ENCODE measurements at places on chromosomes 1 and 21.

DNA sequence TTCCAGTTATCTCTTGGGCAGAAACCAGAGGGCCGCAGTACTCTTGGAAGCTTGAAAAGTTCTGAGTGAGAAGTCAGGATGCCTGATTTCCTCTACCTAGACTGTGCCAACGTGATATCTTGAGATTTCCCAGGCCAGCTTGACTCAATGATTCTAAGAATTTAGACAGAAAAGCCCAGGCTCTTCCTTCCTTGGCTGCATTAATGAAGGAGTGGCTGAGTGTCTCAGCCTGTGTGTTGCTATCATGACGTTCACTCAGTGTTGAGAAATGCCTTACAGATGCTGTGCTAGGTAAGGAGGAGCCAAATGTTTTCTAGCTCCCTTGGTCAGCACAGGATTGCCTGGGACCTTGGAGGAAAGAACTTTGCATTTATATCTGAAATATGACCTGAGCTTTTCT, 454.1 kb upstream of the USP24 start:
- no peak for DNase-seq

DNA sequence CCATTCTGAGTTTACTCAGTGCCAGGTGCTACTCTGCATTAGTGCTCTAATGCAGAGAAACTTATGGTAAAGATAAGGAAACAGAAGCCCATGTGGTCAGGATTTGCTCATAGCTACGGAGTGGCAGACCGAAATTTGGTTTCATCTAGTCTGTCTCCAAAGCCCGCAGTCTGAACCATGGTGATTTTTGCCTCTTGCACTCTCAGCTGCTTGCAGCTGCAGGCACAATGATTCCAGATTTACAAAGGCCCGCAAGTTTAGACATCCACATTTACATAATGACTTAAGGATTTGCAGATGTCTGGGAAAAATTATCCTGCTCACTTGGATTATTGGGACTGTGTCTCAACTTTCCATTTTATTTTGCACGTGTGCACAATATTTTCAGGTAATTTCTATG, 161.3 kb upstream of the KCNJ6 start:
- DNase-seq: no peak

DNA sequence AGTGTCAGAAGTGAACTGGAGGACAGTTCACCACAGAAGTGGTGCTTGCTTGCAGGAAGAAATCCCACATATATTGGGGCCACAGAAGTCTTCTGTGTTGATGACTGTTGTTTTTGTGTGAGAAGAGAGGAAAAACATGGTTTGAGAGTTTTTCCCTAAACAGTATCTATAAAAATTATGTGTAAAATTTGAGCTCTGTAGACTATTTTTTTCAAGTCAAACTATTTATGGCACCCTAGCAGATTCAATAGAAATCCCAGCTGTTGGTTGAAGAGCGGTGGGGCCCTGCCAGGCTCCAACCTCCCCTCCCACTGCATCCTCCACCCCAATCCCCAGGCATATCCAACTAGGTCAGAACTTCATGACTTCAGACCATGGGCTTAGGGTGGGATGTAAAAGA, 61.6 kb downstream of the NTPCR start:
- DNase-seq: no peak

- DNase-seq: no peak
These were observed 30.5 kb downstream of the FMO4 start for GRCh38 chr1:171344473-171344820.

- DNase-seq: peak; percentile 69
These were observed 94.5 kb upstream of the TSPAN2 start for GRCh38 chr1:115183721-115184259.

DNA sequence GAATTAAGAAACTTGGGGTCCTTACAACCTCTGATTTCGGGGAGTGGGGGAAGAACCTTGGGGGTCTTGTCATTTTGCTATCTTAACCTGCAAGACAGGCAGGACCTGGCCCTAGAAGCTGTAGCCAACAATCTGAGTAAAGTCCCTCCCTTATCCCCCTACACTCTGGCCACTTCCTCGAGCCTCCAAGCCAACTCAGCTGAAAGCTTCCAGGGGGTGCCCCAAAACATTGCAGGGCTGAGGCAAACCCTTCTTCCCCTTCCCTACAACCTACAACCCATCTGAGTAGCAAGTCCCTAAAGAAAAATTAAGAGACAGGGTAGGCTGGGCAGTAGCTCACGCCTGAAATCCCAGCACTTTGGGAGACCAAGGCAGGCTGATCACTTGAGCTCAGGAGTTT, 5.0 kb downstream of the CERS2 start:
- no peak for DNase-seq

DNA sequence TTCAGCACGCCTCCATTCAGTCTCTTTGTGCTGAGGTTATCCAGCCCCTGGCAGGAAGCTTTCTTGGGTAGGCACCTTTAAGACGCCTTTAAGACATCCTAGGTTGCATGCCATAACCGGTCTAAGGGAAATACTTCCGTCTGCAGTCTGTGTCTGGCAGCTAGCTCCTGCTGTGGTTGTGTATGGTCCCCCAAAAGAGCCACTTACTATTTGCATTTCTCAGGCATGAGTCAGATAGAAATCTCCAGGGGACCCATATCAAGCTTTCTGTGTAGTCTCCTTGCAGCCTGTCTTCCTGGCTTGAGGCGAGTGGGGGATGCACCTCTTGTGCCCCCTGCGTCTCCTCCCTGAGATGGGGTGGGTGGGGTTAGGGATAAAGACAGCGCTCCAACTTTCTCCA, 10.0 kb upstream of the RYR2 start:
- no peak for DNase-seq

DNA sequence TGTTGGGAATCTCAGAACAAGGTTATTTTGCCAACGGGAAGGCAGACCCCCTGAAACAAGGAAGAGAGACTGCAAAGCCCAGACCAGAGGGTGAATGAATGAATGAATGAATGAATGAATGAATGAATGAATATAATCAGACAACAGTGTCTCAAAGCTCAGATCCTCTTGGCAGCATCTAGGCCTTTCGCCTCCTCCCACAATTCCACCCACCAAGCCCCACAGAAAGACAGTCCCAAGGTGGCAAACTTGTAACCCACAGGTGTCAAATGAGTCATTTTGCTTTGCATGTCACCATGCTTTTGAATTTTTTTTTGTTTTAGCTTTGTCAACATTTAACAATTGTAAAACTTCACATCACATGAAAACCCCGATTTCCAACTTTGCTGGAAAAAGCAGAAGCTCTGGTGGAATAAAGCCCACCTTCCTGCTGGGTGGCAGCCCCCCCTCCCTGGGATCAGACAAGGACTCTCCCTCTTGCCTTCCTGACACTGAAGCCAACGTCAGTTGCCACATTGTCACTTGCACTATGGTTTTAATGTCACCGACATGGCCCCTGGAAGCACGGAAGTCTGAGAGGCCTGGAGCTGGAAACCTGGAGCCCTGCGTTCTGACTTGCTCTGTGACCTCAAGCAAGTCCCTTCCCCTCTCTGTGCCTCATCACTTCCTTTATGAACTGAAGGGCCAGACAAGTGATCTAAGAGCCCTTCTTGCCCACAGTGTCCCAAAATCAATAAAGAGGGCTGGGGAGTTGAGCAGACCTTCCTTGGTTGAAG, 134.6 kb upstream of the RUNX3 start:
- DNase-seq: no peak

DNA sequence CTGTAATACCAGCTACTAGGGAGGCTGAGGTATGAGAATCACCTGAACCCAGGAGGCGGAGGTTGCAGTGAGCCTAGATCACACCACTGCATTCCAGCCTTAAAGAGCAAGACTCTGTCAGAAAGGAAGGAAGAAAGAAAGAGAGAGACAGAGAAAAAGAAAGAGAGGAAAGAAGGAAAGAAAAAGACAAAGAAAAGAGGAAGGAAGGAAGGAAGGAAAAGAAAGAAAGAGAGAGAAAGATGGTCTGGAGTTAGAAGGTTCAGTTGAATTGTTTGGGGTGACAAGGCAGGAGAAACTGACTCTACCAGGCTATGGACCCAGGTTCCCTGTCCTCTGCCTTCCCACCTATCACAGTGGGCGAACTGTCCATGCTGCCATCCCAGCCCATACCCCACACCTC, 27.4 kb upstream of the PIK3CD start:
- DNase-seq: no peak

DNA sequence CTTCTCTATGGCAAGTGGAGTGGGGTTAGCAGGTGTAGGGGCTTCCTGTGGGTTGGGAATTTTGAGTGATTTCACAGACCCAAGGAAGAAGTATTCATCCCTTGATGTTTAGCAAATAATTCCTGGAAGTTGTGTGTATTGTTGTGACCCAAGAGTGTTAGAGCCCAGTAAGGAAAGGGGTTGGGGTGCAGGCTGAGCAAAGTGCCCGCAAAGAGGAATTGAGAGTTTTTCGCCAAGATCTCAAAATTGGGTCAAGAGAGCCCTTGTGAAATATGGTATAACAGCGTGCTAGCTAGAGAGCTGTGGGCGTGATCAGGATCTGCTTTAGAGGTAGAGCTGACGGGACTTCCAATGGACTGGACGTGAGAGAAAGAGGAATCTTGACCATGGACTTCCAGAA, 73.0 kb upstream of the LAPTM5 start:
- no peak for DNase-seq

DNA sequence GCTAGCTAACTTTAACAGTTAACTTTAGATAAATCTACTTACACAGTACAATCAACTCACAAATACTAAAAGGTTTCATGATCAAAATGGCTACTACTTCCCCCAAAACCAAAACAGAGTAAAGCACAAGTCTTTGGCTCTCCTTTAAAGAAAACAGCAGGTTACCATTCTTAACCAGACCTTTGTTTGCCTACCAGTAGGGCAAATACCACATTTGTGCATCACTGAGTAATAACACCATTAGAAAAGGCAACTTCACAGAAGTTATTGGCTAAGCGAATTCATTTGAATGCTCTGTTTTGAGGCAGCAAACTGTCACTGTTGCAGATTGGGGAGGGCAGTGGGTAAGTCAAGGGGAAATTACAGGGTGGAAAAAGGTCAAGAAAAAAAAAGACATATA, 17.3 kb upstream of the SERPINC1 start:
- DNase-seq: no peak

DNA sequence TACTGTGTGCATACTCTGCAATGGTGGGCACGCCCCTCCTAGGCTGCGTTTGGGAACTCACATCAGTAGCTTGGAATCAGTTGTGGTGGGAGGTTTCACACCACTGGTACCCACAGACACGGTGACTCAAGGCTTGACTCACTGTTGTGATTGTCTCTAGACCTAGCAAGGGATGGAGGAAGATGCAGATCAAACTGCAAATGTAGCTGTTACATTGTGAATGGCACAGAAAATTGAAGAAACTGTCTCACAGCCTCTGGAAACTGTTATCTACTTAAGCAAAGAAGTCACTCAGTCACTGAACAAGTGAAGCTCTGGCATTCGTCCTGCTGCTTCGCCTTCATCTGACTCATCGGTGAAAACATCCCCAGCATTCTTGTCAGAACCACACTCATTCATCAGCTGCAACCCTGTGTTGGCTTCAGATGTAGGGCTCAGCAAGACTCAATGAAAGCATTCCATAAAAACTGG, 59.5 kb downstream of the POFUT2 start:
- no peak for DNase-seq

DNA sequence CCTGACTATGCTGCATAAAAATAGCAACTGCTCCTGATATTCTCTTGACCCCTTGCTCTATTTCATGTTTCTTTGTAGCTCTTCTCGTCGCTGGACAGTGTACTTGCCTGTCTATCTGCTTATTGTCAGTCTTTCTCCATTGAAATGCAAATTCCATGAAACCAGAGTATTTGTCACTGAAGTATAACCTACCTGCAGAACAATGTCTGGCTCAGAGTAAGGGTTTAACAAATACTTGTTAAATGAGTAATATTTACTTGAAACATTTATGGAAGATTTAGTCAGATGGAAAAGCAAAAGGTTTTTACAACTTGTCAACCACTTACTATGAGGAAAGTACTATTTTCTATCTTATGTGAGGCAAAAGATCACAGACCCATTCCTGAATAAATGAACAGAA, 19.9 kb upstream of the ERICH3 start:
- no peak for DNase-seq

GRCh38 chr1:7026169-7026568, 240.9 kb downstream of the CAMTA1 start:
- no peak for DNase-seq

DNA sequence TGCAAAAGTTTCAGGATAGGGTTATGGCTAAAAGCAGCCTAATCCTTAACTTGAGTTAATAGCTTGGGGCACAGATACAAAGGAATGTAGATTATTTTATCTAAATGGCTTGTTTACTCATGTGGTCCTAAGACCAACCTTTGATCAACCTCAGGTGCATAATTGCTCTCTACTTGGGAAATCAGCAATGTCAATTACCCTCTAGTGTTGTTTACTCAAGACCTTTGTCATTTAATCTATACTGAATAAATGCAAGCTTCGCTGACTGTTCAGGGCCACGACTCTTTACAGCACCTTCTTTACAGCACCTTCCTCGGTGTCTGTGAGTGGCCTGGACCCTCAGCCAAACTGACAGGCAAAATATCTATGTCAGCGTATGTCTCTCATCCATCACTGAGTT, 217.5 kb upstream of the MAP1LC3C start:
- DNase-seq: no peak

- DNase-seq: no peak
These were observed 27.0 kb downstream of the ANKRD13C start for GRCh38 chr1:70327306-70328076.

DNA sequence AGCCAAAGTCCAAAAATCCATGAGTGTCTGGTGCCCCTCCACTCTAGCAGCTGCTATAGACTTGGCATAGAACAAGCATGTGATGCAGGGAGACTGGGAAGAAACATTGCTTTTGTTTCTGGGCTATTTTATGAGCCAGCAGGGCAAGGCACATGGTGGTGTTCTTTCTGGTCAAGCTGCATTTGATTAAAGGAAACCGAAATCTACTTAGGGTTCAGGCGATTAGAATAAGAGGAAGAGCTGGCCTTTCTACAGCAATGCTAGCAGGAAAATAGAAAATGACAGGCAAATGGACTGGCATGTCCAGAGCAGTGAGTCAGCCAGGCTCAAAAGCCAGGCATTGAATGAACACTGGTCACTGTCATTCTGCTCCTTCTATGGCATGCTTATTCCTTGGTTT, 28.5 kb upstream of the ARHGAP29 start:
- no peak for DNase-seq

DNA sequence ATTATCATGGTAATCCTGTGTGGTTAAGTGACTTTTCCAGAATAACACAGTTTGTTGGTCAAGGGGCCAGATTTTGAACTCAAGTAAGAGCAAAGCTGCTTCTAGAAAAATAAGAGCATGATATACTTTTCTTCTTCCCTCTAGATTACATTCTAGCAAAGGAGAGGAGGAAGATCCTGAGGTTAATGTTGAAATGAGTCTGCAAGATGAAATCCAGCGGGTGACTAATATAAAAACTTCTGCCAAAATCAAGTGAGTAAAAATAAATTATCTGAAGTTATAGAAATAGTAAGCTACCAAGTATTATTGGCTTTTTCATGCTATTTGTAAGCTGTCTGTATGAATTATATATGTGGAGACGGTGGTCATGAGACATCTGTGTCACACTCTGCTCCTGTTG, 12.8 kb downstream of the WDR3 start:
- no peak for DNase-seq

DNA sequence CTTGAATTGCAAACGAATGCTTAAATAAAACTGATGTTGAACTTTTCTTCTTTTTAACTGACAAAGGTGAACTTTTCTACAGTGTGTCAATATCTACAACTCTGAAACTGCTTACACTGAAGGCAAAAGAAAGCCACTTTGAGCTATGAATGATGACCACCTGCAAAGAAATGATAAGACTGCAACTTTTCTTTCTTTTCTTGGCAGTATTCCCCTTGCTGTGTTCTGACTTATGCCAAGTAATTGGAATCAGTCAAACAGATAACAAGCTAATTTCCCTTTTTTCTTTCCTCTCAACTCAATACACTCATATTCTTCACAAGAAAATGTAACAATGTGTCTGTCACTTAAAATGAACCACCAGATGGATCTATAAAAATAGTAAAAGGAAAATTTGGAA, 588.1 kb upstream of the BRINP3 start:
- no peak for DNase-seq
